ENCODE measurements at places on chromosomes 13 and 19. TPM values are rescaled to one million over a fixed set of nuclear protein-coding genes. Genes with fewer than 3 reads are reported as not detected.
A peak's percentile ranks its signal among the peaks of the same experiment; 100 is the strongest.

DNA sequence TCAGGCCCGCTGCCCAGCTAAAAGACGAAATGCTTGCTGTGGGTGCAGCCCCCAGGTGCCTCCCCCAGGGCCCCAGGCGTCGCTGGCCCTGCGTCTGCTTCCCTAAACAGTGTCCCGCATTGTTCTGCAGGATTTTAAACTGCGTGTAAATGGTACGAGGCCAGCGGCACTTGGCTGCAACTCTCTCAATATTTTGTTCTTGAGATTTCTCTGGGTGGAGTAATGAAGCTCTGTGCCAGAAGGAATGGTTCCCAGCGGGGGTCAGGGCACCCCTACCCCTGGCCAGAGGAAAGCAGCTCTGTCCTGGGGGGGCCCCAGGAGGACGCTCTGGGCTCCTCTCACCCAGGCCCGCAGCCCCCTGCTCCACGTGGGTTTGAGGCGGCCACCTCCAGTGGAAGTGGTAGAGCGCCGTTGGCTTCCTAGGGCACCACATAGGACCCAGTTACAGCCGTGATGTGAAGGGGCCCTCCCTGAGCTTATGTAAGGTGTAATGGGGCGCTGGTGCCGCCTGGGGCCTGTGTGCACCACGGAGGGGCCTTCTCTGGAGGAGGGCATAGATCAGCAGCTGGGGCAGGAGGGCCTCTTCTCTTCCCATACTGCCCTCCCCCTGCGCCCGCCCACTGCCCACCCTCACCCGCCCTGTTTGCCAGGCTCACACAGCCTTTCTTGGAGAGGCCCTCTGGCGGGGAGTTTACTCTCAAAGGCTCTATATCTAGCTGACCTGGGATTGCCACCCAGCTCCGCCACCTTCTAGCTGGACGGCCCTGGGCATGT is 19.8 kb downstream of the PAK4 start:
- H3K36me3 ChIP-seq = peaks cover 6% of the 10 kb centered on the region
- H3K4me3 ChIP-seq = no peak overlapping the region
- no peaks in the 10 kb centered on the region for H3K27me3 ChIP-seq
- DNase-seq = no peak
- peaks cover 21% of the 10 kb centered on the region for H3K4me1 ChIP-seq
- no peak overlapping the region for H3K27ac ChIP-seq

DNA sequence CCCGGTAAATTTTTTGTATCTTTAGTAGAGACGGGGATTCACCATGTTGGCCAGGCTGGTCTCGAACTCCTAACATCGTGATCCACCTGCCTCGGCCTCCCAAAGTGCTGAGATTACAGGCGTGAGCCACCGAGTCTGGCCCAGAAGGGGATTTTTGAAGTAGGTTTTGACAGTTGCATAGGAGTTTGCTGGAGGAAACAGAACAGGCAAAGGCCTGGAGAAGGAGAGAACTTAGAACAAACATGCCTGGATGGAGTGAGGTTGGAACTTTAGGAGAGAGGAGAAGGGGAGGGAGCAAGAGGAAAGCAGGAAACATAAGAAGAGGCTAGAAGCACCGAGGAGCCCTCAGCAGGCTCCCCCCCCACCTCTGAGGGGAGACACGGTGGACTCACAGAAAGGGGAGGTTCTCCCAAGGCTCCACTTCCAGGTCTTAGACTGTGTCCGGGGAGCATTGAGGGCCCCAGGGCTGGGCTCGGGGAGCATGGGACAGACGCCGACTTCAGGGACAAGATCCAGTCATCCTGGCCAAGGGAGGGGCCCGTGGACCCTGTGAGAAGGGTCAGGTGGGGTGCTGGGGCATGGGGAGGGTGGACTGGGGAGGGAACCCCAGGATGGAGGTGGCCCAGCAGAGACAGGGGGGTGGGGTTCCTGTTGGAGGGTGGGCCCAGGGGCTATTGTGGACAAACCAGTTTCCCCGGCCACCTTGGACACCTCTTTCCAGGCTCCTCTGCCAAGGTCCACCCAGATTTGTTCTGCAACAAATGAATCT is 1.8 kb upstream of the FBN3 start:
- no peak overlapping the region for H3K27ac ChIP-seq
- H3K4me3 ChIP-seq = peak overlapping the region; percentile 24
- no peak for DNase-seq
- H3K36me3 ChIP-seq = peaks cover 3% of the 10 kb centered on the region
- no peaks in the 10 kb centered on the region for H3K27me3 ChIP-seq
- no peaks in the 10 kb centered on the region for H3K4me1 ChIP-seq

DNA sequence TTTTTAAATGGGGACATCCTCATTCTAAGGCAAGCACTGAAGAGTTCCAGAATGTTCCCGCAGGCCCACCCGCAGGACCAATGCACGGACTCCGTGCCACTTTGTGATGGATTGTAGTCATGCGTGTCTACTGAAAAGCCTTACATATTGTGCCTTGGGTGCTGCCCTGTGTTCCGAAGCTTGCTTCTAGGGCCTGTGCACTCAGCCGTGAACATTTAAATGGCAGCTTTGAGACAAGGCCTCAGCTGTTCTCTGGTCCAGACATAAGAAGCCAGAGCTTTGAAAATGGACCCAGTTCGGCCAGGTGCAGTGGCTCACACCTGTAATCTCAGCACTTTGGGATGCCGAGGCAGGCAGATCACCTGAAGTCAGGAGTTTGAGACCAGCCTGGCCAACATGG is 75.3 kb upstream of the CACNA1A start:
- no peak overlapping the region for H3K4me3 ChIP-seq
- peaks cover 5% of the 10 kb centered on the region for H3K36me3 ChIP-seq
- no peak for DNase-seq
- H3K27ac ChIP-seq = no peak overlapping the region
- no peaks in the 10 kb centered on the region for H3K4me1 ChIP-seq

GRCh38 chr13:25295701-25296100 is 5.7 kb upstream of the NUP58 start:
- H3K4me3 ChIP-seq = no peak overlapping the region
- H3K36me3 ChIP-seq = no peaks in the 10 kb centered on the region
- no peaks in the 10 kb centered on the region for H3K4me1 ChIP-seq
- no peaks in the 10 kb centered on the region for H3K27me3 ChIP-seq

GRCh38 chr13:22135446-22135845 is 464.6 kb downstream of the FGF9 start:
- H3K4me1 ChIP-seq = no peaks in the 10 kb centered on the region
- H3K27ac ChIP-seq = no peak overlapping the region
- H3K4me3 ChIP-seq = no peak overlapping the region
- DNase-seq = no peak
- H3K27me3 ChIP-seq = no peaks in the 10 kb centered on the region
- H3K36me3 ChIP-seq = no peaks in the 10 kb centered on the region

DNA sequence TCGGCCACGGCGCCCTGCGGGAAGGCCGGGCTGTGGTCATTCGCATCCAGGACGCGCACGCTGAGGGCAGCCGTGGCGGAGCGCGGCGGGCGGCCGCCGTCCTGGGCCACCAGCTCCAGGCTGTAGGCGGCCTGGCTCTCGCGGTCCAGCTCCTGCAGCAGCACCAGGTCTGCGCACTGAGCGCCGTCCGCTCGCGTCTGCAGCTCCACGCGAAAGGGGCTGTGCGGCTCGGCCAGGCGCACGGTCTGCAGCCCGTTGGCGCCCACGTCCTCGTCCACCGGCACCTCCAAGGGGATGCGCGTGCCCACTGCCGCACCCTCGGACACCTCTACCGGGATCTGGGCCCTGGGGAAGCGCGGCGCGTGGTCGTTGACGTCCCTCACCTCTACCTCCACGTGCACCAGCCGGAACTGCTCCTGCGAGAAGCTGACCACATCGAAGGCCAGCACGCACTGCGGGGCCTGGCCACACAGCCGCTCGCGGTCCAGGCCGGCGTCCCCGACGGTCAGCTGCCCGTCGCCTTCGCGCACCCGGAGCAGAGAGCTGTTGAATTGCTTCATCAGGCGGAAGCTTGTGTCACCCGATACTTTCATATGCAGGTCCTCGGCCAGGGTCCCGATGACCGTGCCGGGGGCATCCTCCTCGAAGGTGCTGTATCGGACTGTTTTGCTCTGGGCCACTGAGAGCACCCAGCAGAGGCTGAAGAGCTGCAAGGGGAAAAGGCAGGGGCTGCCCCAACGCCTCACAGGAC is 583 bp downstream of the PCDH8 start:
- no peak for DNase-seq
- H3K36me3 ChIP-seq = peaks cover 3% of the 10 kb centered on the region
- H3K4me1 ChIP-seq = peaks cover 7% of the 10 kb centered on the region
- H3K27me3 ChIP-seq = peaks cover 39% of the 10 kb centered on the region

DNA sequence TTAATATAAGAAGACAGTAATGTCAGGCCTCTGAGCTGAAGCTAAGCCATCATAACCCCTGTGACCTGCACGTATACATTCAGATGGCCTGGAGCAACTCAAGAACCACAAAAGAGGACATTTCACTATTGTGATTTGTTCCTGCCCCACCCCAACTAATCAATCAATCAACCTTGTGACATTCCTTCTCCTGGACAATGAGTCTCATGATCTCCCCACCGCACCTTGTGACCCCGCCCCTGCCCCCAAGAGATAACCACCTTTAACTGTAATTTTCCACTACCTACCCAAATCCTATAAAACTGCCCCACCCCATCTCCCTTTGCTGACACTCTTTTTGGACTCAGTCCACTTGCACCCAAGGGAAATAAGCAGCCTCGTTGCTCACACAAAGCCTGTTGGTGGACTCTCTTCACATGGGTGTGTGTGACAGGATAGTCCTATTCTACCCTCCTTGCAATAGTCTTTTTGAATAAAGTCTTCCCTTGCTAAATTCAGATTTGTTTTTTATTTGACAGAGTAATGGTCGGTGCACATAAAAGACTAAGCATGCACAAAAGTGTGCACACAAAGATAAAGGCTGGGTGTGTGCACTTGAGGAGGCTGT is 14.0 kb downstream of the CD70 start:
- no peak overlapping the region for H3K4me3 ChIP-seq
- H3K36me3 ChIP-seq = 0 out of 2 replicates have a peak, but pooled peaks cover 9% of the 10 kb centered on the region
- no peak for DNase-seq
- H3K27ac ChIP-seq = no peak overlapping the region
- no peaks in the 10 kb centered on the region for H3K27me3 ChIP-seq

DNA sequence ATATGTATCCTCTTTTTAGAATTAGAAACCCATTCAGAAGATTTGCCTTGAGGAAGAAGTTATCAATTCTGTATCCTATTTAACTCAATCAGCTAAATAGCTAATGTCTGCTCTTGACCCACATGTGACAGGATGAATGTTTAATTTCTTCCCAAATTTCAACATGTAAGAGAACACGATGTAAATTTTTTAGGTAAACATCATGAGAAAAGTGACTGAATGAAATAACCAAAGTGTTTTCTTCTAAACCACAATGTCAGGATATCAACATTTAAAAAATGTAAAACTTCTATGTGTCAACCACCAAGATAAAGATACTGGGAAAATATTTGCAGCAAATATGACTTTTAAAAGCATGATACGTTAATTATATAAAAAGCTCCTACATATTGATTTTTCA is 302.4 kb downstream of the DCT start:
- DNase-seq = no peak
- H3K36me3 ChIP-seq = no peaks in the 10 kb centered on the region
- no peaks in the 10 kb centered on the region for H3K4me1 ChIP-seq
- no peak overlapping the region for H3K27ac ChIP-seq

DNA sequence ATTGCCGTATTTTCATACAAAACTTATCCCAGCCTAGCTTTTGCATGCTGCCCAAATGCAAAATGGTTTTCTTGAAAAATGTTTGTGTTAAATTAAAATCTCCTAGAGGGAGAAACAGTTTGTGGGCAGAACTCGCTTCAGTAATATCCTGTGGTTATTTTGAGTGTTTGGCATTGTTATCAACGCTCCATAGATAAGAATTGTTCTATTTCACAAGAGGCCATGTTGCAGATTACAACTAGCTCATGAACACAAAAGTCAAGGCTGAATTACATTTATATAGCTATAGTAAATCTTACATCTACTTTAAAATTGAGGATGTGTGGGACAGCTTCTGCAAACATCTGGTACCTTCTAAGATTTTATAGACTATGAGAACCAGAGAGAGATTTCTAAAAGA is 447.9 kb downstream of the DCT start:
- no peak overlapping the region for H3K27ac ChIP-seq
- H3K36me3 ChIP-seq = no peaks in the 10 kb centered on the region
- H3K4me1 ChIP-seq = 0 out of 2 replicates have a peak, but pooled peaks cover 2% of the 10 kb centered on the region
- H3K27me3 ChIP-seq = no peaks in the 10 kb centered on the region
- no peak overlapping the region for H3K4me3 ChIP-seq

The ZNF627 gene
- total RNA-seq = 12.8 TPM

The RTBDN gene
- 6.4 TPM for total RNA-seq

The KANK2 gene
- 42.0 TPM for total RNA-seq

The IL12RB1 gene
- not detected for total RNA-seq

The ELAVL3 gene
- 1.4 TPM for total RNA-seq
